ENCODE measurements at places on chromosomes 2 and 18.

DNA sequence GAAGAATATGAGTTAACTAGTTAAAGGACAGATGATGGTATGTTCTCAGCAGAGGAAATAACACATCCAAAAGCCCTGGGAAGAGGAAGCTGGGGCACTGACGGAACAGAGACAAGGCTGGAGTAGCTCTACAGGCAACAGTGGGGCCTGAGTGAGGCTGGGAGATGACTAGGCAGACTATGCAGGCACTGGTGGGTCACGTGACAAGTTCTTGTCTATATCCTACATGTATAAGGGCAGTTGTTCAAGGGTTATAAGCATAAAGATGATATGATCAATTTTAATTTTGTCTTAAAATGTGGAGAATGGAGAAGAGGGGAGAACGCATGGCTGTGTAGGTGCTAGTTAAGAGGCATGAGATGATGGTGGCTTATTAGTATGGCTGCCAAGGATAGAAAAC lies 68.6 kb downstream of the KCNS3 start:
- DNase-seq: no peak

- DNase-seq: no peak
These were observed 48.4 kb downstream of the PLEKHB2 start for GRCh38 chr2:131153529-131153928.

- DNase-seq: no peak
These were observed 154.9 kb downstream of the PTGR3 start for GRCh38 chr18:75054046-75054445.

DNA sequence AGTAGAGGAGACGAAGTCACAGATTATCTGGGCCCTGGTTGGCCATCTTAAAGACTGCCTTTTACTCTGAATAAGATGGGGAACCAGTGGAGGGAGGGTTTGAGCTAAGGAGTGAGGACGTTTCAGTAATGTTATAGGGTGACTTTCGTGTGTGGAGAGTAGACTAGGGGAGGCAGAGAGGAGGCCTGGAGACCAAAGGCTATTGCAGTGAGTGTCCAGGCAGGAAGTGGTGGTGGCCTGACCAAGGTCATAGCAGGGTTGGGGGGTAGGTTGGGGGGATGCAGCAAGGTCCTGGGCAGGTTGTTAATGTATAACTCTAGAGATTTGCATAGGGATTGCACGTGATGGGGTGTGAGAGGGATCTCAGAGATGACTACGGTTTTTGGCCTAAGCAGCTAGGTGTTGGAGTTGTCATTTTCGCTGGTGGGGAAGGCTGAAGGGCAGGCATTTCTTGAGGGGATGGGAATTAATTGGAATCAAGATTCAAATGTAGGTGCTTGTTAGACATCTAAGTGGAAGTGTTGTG lies 4.9 kb downstream of the CEP192 start:
- no peak for DNase-seq

- DNase-seq: no peak
These were observed 18.1 kb downstream of the CCDC141 start for GRCh38 chr2:179031731-179032408.

DNA sequence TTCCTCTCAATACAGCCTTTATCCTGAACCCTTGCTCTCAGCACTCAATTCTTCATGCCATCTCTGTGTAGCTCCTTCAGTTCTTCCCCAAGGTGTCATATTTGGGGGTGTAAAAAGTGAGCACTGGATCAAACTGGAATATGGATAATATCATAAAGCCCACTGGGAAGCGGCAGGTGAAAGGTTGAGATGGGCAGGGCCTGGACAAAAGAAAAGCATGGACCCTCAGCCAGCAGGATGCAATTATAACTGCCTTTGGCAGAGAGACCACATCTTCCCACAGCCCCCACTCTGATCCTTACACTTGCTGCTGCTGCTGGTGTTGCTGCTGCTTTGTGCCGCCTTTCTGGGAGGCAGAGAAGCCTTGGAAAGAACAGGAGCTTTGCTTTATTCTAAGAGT lies 31.2 kb upstream of the STPG4 start:
- no peak for DNase-seq

GRCh38 chr2:20593072-20594034 lies 57.5 kb downstream of the HS1BP3 start:
- DNase-seq: no peak

GRCh38 chr2:3034856-3035255 lies 342.8 kb downstream of the EIPR1 start:
- DNase-seq: no peak

DNA sequence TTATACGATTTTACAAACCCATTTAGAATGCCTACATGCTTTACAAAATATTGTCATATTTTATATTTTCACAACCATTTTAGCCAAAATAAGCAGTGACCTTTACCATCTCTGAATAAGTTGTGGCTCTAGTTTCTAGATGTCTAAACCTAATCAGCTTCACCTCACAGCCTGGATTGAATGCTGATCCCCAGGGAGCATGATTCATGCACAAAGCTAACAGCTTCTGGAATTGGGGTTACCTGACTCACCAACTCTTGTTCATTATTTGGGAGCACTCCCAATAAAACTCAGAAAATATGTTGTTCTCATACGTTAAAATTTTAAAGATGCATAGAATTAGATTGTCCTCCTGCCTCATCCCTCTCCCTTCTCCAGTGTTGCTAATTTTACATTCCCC lies 611.7 kb upstream of the NETO1 start:
- DNase-seq: no peak

DNA sequence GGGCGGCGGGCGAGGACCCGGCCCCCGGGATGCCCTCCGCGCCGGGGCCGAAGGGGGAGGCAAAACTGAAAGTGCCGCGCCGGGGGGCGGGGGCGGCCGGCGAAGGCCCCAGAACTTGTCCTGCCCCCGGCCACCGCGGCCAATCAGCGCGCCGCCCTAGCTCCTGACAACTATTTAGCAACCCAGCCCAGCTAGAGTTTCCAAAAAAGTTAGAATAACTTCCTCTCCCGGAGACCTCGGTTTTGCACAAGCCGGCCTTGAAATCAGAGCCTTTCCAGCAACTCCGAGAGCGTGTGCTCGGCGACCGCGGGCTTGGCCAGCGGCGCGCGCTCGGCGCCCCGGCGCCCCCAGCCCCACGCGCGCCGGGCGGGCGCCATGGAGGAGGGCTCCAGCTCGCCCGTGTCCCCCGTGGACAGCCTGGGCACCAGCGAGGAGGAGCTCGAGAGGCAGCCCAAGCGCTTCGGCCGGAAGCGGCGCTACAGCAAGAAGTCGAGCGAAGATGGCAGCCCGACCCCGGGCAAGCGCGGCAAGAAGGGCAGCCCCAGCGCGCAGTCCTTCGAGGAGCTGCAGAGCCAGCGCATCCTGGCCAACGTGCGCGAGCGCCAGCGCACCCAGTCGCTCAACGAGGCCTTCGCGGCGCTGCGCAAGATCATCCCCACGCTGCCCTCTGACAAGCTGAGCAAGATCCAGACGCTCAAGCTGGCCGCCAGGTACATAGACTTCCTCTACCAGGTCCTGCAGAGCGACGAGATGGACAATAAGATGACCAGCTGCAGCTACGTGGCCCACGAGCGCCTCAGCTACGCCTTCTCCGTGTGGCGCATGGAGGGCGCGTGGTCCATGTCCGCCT lies at the start of gene TWIST2:
Gene TWIST2 (plus strand): TSS at position 245 of the 850 bp plus-strand sequence. CDS start 131 bp downstream, at position 376.
- DNase-seq: no peak

DNA sequence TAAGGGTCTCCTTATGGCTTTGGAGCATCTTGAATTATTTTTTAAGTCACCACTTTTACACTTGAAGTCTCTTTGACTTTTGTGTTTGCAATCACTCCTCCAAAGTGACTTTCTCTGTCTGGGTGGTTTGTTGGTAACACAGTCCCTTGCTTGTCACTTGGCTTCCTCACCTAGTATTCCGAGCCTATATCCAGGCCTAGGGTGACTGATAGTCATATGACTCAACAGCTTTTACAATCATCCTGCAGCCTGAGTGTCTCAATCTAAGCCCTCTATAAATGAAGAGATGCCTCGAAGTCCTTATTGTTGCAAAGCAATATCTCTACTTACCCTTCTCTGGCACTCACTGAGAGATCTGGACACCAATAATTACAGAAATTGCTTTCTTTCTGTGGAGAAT lies 53.9 kb upstream of the SETBP1 start:
- DNase-seq: no peak

DNA sequence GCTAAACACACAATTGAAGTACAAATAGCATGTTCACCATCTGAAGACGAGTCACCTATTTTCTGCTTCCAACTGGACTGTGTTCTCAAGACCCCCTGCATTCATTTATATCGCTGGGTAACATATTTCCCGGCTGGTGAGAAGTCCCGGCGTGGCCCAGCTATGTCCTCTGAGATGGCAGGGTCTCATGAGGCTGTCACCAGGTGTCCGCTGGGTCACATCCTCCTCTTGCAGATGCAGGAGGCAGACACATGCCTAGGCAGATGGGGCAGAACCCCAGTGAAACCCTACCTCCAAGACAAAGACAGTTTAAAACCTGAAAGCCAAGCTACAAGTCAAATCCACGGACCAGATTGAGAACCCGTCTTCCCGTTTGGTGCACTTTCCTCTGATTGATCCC lies 36.8 kb upstream of the UBE2F start:
- DNase-seq: no peak

DNA sequence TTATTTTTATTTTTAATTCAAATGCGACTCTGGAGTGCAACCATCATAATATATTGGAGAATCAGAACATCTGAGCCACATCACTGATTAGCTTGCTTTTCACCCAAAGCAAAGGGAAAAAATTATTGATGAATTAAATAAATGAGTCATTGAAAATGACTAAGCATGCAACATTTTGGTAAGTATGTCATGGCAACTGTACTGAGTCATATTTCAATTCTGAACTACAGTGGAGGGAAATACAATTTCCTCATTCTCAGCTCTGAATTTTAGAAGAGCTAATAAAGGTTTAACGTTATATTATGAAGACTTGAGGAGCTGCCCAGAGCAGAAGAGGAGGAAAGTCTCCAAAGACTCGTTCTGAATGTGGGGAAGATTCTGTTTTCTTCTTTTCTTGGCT lies 89.6 kb upstream of the CCDC68 start:
- no peak for DNase-seq

- no peak for DNase-seq
These were observed 493.1 kb downstream of the SOCS6 start for GRCh38 chr18:70781860-70782453.

DNA sequence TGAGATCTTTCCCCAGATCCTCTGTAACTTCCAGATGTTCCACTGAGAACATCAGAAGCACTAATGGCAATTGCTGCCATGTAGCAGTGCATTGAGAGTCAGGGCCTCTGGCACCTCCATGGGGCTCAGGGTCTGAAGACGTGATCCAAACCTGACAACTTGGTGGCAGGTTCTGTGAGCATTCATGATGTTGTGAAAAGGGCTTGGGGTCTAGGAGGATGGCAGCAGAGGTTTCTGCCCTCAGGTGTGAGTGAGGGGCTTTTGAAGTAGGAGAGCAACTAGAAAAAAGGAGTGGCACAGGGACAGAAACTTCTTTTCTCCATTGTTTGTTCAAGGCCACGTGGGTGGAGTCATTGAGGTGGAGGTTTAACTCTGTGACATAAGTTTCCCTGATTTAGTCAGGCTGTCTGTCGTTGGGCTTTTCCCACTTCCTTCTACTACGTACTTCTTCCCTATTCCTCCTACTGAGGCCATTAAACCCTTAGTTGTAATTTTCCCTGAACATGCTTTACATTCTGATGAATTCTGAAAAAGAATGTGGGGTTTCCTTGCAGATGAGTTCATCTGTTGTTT lies 13.1 kb downstream of the CFLAR start:
- no peak for DNase-seq

- DNase-seq: no peak
These were observed 296.7 kb upstream of the KCNH7 start for GRCh38 chr2:163135256-163135655.

DNA sequence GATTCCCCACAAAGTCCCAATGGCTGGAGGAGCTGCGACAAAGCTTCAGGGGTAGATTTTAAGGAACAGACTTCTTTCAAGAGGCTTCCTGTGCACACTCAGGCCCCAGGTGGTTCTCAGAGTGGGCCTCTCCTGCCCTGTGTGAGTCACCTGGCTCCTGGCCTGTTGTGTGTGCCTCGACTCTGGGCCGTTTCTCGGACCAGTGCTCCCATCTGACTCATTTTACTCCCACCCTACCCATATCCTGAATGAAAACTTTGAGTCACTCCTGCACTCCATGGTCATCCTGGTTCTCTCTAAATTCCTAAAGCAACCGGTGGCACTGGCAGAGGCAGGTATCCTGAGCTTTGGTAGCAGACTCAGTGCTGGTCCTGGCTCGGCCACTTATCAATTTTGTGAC lies 84.1 kb downstream of the CELF4 start:
- DNase-seq: no peak

DNA sequence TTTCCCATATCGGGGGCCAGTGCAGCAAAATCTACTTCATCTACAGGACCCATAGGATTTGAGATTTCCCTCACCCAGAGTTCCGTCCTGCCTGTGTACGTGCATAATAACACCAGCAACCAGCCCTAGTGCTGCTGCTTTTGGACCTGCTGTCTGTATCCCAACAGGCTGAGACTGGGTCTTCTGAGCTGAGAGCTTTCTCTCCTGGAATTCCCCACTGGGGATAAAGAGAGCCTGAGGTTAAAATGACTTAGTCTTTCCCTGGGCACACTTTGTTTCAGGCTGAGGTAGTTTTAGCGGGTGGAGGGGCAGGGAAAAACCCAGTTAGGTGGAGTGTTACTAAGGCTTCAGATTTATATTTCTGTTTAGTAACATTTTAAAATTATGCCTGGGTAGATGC lies 62.5 kb downstream of the SERTAD2 start:
- no peak for DNase-seq

DNA sequence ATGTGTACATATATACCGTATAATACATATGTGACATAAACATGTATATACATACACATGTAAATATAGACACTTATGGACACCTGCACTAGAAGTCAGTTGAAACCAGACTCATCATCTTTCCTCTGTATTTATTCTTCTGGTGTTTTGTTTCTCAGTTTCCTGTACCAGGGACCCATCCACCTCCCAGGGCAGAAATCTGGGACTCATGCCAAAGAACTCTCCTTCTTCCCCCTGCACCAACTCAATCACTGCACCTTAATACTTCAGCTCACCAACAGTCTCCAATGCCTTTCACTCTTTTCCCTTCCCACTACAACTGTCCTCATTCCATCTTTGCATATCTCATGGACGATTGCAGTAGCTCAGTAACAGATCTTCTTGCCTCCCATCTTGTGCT lies 428.0 kb downstream of the FBXO15 start:
- no peak for DNase-seq

DNA sequence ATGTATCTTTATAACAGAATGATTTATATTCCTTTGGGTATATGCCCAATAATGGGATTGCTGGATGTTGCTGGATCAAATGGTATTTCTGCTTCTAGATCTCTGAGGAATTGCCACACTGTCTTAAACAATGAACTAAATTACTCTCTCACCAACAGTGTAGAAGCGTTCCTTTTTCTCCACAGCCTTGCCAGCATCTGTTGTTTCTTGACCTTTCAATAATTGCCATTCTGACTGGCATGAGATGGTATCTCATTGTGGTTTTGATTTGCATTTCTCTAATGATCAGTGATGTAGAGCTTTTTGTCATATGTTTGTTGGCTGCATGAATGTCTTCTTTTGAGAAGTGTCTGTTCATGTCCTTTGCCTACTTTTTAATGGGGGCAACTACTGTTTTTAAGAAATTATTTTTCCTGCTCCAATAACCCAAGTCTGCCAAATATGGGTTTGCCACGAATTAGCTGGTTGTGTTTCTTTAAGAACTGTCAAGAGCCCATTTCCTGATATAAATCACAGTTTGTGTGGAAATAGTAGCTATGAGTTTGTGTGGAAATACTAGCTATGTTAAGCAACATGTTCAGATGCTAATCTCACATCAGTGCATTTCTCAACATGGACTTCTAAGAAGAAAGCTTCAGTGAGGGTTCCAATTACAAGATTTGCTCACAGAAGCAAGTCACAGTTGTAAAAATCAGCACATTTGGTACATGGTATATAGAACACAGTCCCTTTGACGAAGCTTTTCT lies 259.4 kb downstream of the ANAPC1 start:
- no peak for DNase-seq
